ENCODE measurements at places on chromosomes 11 and 22. TPM values are rescaled to one million over a fixed set of nuclear protein-coding genes. Genes with fewer than 3 reads are reported as not detected.

Gene ART1
- not detected for total RNA-seq

Gene TTLL1
- total RNA-seq: 6.3 TPM

Gene P2RY2
- total RNA-seq: 9.0 TPM

Gene MEI1
- total RNA-seq: 0.13 TPM

Gene FAM180B
- total RNA-seq: not detected

Gene PAX6
- not detected for total RNA-seq

Gene CCDC81
- 0.53 TPM for total RNA-seq

Gene GLYAT
- not detected for total RNA-seq

Gene TNNT3
- not detected for total RNA-seq

Gene KIRREL3
- total RNA-seq: not detected

Gene TIGD3
- 0.26 TPM for total RNA-seq

All from bronchial epithelial cell (primary cell).